ENCODE measurements at places on chromosomes 5 and 9.

- no peak for DNase-seq
Observed at GRCh38 chr5:168699002-168699401, 119.8 kb upstream of the PANK3 start.

- peak; percentile 43 for DNase-seq
Observed at GRCh38 chr5:151772846-151773561, 1.2 kb downstream of the G3BP1 start.

DNA sequence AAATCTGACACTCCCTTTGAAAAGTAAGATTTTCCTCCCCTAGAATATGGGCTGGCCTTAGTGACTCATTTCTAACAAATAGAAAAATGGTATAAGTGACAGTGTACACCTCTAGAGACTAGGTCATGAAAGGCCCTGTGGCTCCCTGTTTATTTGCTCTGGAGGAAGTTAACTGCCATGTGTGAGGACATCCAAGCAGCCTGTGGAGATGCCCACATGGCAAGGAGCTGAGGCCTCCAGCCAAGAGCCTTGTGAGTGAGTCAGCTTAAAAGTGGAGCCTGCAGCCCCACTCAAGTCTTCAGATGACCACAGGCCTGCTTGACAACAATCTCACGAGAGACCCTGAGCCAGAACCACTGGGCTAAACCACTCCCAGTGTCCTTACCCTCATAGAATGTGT is 128.1 kb upstream of the LHFPL2 start:
- no peak for DNase-seq

DNA sequence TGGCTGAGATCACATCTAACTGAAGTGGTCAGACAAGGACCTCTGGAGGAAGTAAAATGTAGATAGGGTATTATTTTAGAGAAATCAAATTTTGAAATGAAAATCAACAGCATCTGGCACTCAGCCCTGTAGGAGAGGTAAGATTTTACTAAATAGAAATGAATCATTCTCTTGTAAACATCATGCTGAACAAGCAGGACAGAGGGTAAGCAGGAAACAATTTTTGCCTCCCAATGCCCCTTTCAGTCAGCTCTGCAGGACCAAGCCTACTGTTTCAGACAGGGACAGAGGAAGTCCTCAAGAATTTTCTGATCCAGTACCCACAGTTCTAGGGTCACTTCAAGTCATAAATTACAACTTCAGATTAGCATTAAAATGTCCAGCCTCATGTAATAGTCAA is 190.1 kb downstream of the ESM1 start:
- no peak for DNase-seq

GRCh38 chr5:158754018-158754514 is 345.6 kb downstream of the EBF1 start:
- no peak for DNase-seq

DNA sequence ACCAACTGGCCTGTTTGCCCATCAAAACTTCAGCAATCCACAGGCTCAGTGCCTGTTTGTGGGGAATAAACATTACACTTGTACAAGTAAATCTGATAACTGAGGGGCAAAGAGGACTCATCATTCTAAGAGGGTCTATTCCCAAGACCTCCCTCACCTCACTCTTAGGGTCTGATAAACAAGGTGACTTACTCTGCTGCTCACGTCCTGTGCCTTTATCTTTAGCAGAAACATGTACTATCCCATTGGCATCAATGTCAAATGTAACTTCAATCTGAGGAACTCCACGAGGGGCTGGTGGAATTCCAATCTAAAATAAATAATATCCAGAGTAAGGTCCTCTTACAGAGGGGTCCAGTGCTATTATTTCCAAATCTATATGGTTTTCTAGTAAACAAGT is 14.6 kb upstream of the ETF1 start:
- DNase-seq: no peak
